ENCODE measurements at places on chromosomes 1 and 21.
A peak's percentile ranks its signal among the peaks of the same experiment; 100 is the strongest.

GRCh38 chr1:216723274-216723780, at the start of gene ESRRG:
Gene ESRRG, minus strand, starts transcription at chr1:216723429. Its CDS starts 130 bp downstream, at chr1:216723299.
- H3K27me3 ChIP-seq, result peaks cover 14% of the 10 kb centered on the region
- no peaks in the 10 kb centered on the region for H3K4me1 ChIP-seq
- H3K4me3 ChIP-seq, result no peak within 1 kb of the TSS
- no peak for DNase-seq
- no peaks in the 10 kb centered on the region for H3K36me3 ChIP-seq

GRCh38 chr1:151616505-151616849, 4.6 kb downstream of the SNX27 start:
- no peaks in the 10 kb centered on the region for H3K27me3 ChIP-seq
- H3K36me3 ChIP-seq, result peaks cover 7% of the 10 kb centered on the region
- DNase-seq, result no peak
- H3K4me3 ChIP-seq, result no peak overlapping the region
- no peak overlapping the region for H3K27ac ChIP-seq
- H3K4me1 ChIP-seq, result peaks cover 57% of the 10 kb centered on the region

DNA sequence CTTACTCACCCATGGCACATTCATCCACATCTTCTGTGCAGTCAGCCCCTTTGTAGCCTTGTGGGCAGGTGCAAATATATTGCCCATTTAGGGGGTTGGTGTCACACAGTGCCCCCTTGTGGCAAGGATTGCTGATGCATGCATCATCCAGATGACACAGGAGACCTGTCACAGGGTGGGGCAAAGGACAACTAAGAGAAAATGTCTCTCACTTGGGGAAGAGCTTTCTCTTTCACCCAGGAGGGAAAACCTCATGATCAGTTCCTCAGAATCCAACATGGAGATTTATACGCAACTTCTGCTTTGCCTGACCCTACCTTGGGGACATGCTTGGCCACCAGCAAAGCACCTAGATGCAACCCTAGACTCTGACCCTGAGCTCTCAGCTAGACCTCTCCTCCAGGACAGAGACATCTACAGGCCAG, 71.8 kb upstream of the ADAM30 start:
- peak; percentile 88 for DNase-seq
- peaks cover 37% of the 10 kb centered on the region for H3K36me3 ChIP-seq
- H3K27me3 ChIP-seq, result no peaks in the 10 kb centered on the region
- H3K27ac ChIP-seq, result peak overlapping the region; percentile 19

DNA sequence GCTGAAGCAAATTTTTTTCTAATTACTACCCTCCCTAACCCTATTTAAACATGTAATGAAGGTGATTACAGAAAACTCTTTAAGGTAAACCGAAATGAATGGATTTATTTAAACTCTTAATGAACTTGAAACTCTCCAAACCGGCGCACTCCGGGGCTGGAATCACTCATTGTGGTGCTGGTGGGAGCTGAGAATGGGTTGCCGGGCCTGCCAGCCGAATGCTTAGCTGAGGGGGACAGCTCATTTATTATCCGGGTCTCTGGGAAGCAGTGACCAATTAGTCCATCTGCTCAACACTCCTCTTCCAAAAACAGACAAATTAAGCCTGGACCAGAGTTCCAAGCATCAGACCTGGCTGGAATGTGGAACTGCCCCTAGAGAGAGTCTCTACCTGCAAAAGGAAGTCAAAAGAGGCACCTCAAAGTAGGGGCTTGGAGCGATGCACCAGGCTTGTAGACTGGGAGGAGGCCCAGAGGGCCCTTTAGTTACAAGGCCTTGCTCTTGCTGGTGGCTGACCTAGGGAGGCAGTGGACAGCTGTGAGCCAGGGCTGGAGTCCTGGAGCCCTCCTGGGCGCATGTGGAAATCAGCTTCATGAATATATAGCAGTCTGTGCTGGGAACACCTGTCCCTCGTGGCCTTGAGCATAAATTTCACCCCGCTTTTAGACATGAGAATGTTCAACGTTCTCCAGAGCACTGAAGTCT, 320.7 kb downstream of the AJAP1 start:
- no peak overlapping the region for H3K27ac ChIP-seq
- peaks cover 2% of the 10 kb centered on the region for H3K27me3 ChIP-seq
- no peak overlapping the region for H3K4me3 ChIP-seq

DNA sequence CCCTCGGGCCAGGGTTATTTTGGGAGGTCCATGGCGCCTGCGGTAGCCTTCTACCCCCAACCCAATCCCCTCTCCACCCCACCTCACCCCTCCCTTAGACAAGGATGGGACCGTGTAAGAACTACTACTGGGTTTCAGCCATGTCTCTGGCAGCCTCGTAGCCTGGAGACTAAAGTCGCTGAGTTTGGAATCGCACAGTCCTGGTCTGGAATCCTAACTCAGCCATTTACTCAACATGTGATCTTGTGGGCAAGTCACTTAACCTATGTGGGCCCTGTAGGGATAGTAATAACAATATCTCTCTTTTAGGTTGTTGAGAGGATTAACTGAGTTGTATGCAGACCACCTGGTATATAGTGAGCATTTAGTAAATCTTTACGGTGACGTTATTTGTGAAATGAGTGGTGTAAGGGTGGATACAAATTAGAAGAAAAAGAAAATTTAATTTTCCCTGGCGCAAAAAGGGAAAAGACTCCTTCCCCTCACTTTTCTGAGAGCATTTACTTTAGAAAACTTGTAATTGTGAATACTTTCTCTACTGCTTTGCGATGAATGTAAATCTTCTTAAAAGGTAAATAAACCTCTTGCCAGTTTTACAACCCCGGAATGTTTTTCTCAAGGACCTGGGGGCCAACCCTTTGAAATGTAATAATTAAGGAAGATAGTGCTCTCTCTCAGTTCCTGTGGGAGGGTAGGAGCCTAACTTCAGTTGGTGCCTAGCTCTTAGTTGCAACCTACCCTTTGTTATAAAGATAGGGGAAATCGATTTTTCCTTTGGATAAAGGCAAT, 615 bp upstream of the MRPS15 start:
- H3K4me3 ChIP-seq, result peak overlapping the region; percentile 99
- peaks cover 24% of the 10 kb centered on the region for H3K36me3 ChIP-seq
- no peaks in the 10 kb centered on the region for H3K27me3 ChIP-seq
- peaks cover 49% of the 10 kb centered on the region for H3K4me1 ChIP-seq
- H3K27ac ChIP-seq, result peak overlapping the region; percentile 98

- no peak overlapping the region for H3K4me3 ChIP-seq
- peaks cover under 1% of the 10 kb centered on the region for H3K4me1 ChIP-seq
- H3K27ac ChIP-seq, result no peak overlapping the region
- no peaks in the 10 kb centered on the region for H3K27me3 ChIP-seq
- H3K36me3 ChIP-seq, result no peaks in the 10 kb centered on the region
These were observed 84.8 kb downstream of the NPHP4 start for GRCh38 chr1:5907386-5907785.

DNA sequence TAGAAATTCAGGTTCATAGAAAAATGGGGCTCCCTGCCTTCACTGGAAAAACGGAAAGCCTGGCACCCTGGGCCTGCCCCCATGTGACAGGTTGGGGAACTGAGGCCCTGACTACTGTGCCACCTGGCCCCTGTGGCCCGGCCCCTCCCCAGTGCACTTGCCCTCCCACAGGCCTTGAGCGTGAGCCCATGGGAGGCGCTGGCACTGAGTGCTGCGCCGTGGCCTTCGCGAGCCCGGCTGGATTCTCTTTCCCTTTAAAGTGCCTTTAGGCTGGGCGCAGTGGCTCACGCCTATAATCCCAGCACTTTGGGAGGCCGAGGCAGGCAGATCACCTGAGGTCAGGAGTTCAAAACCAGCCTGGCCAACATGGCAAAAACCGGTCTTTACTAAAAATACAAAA, 45.7 kb downstream of the SLC37A1 start:
- H3K4me3 ChIP-seq, result no peak overlapping the region
- peaks cover 2% of the 10 kb centered on the region for H3K4me1 ChIP-seq
- DNase-seq, result no peak
- H3K27ac ChIP-seq, result no peak overlapping the region
- H3K36me3 ChIP-seq, result no peaks in the 10 kb centered on the region
- no peaks in the 10 kb centered on the region for H3K27me3 ChIP-seq

- H3K27me3 ChIP-seq, result peaks cover 4% of the 10 kb centered on the region
- DNase-seq, result no peak
- H3K27ac ChIP-seq, result no peak overlapping the region
- no peak overlapping the region for H3K4me3 ChIP-seq
- H3K36me3 ChIP-seq, result no peaks in the 10 kb centered on the region
These were observed 98.1 kb upstream of the ZNF678 start for GRCh38 chr1:227465256-227465655.

DNA sequence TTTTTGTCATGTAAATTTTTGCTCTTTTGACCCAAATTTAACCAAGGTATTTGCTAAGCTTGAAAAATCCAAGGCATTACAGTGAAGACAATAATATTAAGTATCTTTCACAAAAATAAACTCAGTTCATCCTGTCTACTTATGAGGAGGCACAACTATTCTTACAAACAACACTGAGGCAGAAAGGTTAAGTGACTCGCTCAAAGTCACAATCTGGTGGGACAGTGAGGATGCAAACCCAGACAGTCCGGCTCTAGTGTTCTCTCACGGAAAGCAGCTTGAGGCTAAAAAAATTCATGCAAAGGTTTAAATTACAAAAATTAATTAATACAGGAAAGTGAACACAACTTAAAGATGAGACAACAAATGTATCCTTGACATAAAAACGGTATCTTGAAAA, 125.3 kb downstream of the SIPA1L2 start:
- H3K4me1 ChIP-seq, result no peaks in the 10 kb centered on the region
- no peak overlapping the region for H3K4me3 ChIP-seq
- no peaks in the 10 kb centered on the region for H3K36me3 ChIP-seq
- no peak overlapping the region for H3K27ac ChIP-seq
- DNase-seq, result no peak

- H3K4me3 ChIP-seq, result no peak overlapping the region
- H3K27ac ChIP-seq, result no peak overlapping the region
- no peaks in the 10 kb centered on the region for H3K4me1 ChIP-seq
- H3K36me3 ChIP-seq, result no peaks in the 10 kb centered on the region
- H3K27me3 ChIP-seq, result peaks cover 37% of the 10 kb centered on the region
These were observed 159.3 kb upstream of the LMO4 start for GRCh38 chr1:87169263-87169910.
